Stimulated activated CD8-positive, alpha-beta memory T cell treated with anti-CD3 and anti-CD28 coated beads, Interleukin-12 subunit alpha, Interleukin-12 subunit beta, amount 100 ng/mL, for 1 hour (primary cell): ENCODE measurements at places on chromosomes 6 and 20.
A peak's percentile ranks its signal among the peaks of the same experiment; 100 is the strongest.

DNA sequence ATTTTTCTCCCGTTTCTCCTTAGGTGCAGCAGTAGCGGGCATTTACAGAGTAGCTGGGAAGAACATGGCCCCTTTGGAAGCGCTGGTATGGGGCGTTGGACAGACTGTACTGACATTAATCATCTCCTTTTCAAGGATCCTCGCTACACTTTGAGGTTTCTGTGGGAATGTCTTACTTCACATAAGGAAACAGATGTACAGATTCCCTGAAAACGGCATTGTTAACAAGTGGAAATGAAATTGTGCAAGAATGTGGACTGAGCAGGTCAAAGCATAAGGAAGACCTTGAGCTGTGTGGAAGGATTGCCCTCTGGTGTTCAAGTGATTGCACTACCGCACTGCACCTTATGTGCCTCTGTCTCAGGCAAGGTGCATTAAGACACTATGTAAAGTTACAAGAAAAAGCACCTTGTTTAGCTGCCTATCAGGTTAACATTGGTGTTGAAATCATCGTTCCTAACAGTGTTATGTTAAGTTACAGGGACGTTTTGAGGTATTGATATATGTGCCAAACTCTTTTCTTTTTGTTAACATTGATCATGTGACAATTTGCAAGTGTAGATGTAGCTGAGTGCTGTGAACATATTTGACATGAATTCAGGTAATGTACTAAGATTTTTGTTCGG, 38.0 kb downstream of the TMEM170B start:
- DNase-seq = peak; percentile 23

- DNase-seq = no peak
Measured at GRCh38 chr6:109255946-109256640, 126.2 kb downstream of the CD164 start.

- no peak for DNase-seq
Measured at GRCh38 chr6:103140308-103141027, 1719.3 kb downstream of the HACE1 start.

DNA sequence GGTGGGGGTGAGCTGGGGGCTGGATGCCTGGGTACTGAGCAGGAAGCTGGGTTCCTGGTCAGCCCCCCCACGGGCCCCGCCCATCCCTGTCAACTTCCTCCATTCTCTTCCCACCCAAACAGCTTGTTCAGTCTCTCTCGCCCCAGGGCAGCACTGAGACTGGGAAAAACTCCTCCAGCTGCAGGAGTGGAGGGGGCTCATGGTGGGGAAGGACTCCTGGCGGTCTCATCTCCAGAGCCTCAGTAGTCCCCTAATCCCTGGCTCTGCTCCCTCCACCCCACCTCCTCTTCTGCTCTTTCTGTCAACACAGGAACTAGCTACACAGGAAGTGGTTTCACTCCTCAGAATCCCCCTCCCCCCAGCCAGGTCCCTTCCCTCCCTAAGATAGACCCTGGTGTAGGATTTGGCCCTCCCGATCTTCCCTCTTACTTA, at the start of gene GPSM3:
Gene GPSM3, minus strand, starts transcription at position 36 of the 432 bp plus-strand sequence. CDS start 130 bp downstream, outside the sequence.
- no peak for DNase-seq

- no peak for DNase-seq
Measured at GRCh38 chr20:22984008-22984407, 51.1 kb upstream of the SSTR4 start.

GRCh38 chr6:141483598-141484061, 649.1 kb upstream of the GJE1 start:
- DNase-seq = peak; percentile 35

DNA sequence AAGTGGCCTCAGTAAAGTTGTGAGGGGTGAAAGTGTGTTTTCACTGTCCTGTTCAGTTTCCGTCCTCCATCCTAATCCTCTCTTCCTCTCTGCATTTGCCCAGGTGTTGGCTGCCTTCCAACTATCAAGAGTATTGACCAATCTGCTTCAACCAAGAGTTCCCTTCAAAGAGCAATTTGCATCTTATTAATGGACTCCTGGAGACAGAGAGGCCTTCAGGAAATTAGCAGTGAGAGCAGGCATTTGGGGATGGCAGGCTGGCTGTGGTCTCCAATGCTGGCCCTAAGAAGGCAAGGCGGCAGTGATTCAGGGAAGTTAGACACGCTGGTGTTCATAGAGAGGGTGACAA, 77.2 kb downstream of the GPR6 start:
- no peak for DNase-seq
